ENCODE measurements at places on chromosomes 4 and X.

- no peak for DNase-seq
These were observed 26.1 kb upstream of the IGFBP7 start for GRCh38 chr4:57136281-57136680.

GRCh38 chrX:153465691-153466380 is 4.5 kb downstream of the HAUS7 start:
- DNase-seq, result no peak

DNA sequence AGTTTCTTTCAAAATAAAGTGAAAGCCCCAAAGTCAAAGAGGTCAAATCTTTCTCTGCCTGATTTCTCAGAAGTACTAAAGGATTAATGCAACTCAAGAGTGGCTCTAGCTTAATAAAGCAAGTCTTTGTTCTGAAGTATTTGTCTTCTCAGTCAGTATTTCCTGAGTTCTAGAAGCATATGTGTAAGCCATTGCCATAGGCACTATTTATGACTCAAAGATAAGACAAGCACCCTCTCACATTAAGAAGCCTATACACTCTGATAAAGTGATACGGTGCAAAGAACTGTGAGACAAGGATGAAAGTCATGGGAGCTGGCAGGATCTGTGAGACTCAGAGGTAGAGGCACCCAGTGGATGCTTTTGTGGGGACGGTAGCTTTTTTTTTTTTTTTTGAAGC is 60.9 kb downstream of the AASDH start:
- DNase-seq, result no peak

- no peak for DNase-seq
These were observed 11.0 kb downstream of the TKTL2 start for GRCh38 chr4:163462556-163462955.

DNA sequence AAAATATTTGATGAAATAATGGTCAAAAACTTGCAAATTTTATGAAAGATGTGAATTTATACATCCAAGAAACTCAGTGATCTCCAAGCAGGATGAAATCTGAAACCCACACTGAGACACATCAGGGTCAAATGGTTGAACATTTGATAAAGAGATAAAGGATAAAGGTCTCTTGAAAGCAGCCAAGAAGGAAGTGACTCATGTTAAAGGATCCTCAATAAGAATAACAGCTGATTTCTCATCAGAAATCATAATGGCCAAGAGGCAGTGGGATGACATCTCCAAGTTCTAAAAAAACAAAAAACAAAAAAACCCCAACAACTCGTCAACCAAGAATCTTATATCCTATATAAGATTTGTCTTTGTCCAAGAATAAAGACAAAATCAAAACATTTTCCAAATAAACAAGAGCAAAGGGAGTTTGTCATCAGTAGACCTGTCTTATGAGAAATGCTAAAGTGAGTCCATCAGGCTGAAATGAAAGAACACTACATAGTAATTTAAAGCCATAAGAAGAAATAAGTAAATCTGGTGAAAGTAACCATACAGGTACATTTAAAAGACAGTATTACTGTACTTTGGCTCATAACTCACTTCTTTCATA is 121.7 kb downstream of the PDS5A start:
- DNase-seq, result no peak

- DNase-seq, result no peak
These were observed 18.8 kb upstream of the GRSF1 start for GRCh38 chr4:70858454-70858853.

Data from NCI-H2029 (cell line).